ENCODE measurements at places on chromosomes 7 and 10.

- no peak for DNase-seq
Measured at GRCh38 chr7:88151119-88151790, 68.6 kb downstream of the SRI start.

- DNase-seq, result no peak
Measured at GRCh38 chr7:81577642-81578340, 192.1 kb downstream of the HGF start.

- DNase-seq, result no peak
Measured at GRCh38 chr7:50690541-50691011, 92.1 kb downstream of the GRB10 start.

DNA sequence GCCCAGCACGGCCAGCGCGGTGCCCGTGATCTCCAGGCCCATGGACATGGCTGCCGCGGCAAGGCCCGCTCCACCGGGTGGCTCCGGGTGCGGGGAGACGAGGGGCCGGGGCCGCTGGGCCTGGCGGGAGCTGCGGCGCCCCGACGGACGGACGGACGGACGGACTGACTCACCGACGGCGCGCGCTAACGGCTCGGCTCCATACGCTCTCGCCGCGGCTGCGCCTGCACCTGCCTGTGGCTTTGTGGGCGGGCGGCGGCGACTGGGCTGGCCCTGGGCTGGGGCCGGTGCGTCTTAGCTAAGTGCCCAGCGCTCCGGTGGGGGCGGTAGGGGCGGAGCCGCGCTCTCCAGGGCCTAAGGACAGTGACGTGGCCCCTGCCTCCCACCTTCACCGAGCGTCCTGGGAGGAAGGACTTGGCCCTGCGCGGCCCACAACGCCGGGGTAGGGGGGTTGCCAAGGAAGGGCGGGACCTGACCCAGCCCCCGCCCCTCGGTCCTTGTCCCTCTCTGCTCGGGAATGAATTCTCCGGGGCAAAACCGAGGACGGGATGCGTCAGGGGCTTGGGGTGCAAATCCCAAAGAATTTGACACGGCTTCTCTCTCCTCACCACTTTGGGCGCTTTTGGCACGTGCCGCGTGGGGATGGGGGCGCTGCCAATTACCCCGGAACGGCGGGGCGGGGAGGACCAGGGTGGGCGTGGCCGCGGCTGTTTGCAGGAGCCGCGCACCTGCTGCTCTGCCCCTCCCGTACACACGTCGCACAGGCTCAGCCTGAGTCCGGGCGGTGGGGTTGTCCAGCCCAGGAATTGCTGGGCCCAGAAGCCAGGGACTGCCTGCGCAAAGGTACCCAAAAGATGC lies at the start of gene CLDN3:
Gene CLDN3 (minus strand): TSS at position 269 of the 858 bp plus-strand sequence. CDS start 221 bp downstream, at position 48.
- peak; percentile 79 for DNase-seq

DNA sequence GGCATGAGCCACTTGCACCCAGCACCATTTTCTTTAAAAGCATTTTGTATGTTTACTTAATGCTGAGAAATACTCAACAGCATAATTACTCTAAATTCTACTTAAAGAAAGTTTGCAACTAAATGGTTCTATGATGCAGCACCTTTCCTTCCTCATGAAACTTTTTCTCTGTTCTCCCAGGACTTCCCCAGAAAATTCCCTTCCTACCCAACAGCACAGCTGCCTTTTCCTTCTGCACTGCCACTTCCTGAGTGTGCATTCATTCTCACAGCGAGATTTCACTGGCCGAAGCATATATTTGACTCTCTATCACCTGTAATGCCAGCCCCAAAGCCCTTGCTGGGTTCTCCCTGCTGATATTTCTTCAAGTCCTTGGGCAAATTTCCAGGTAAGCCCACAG lies 41.5 kb upstream of the DGKI start:
- DNase-seq, result no peak

DNA sequence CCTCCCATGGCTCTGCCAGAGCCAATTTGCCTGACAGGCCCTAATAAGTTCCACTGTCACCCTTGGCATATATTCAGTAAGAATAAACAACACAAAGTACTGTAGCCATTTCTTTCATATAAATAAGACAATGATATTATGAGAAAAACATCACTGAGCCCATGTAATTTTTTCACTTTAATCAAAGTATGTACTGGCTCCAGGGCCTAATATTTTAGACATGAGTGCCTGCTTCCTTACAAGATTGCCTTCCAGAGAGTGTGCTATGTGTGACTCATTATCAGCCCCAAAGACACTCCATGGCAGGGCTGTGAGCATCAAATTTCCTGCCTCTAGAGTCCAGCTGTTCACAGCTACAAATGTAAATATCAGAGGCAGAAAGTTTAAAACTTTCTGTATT lies 297.6 kb downstream of the LHFPL3 start:
- no peak for DNase-seq

DNA sequence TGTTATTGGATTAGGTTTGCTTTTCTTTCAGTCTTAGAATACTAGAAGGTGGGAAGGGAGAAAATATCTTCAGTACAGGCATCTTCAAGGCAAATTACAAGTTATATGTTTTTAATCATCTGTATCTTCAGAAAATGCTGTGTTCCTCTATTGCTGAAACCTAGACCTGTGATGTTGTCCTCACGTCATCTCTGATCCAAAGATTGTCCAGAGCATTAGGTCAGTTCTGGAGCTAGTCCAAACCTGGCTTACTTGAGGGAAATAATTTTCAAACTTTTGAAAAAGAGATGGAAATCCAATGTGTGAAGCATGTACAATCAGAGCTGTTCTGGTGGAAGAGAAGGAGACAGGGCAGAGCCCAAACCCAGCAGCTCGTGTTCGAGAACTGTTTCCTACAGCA lies 217.3 kb downstream of the ZEB1 start:
- DNase-seq, result no peak

DNA sequence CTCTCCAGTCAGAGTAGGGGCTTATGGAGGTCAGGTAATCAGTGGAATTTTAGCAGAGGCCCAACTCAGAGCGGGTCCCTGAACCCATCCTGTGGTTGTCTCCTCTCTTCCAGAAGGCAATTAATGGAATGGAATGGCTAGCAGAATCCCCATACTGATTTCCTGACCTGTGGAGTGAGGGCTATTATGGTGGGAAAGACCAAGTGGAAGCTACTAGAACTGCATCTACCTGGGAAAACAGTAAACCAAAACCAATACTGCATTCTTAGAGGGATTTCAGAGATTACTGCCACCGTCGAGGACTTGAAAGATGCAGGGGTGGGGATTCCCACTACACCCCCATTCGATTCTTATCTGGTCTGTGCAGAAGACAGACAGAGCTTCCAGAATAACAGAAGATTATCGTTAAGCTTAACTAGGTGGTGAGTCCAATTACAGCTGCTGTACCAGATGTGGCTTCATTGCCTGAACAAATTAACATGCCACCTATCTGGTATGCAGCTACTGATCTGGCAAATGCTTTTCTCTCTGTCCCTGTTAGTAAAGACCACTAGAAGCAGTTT lies 73.2 kb downstream of the LMBR1 start:
- DNase-seq, result no peak

DNA sequence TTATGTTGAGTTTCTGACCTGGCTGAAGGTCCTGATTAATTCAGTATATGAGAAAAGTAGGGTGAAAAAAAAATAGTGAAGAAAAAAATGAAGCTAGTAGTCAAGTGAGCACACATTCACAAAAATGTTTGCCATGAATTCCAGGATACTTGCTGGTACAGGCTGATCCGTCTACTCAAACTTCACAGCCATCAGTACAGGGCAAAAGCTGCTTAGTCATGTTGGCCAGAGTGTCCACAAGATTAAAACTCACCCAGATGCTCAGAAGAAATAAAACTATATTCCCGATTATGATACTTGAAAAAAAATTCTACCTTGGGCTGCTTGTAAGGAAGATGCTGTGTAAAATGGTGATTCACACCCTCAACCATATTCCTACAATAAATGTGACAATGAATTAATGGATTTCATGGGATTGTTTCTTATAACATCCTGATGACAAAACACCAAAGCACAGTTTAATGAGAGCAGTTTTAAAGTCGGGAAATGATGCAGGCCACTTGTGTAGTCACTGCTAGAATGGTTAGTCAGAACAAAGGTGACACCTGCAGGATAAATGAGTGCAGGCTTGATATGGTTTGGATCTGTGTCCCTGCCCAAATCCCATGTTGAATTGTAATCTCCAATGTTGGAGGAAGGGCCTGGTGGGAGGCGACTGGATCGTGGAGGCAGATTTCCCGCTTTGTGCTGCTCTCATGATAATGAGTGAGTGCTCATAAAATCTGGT lies 49.2 kb upstream of the ANKRD1 start:
- DNase-seq, result no peak

DNA sequence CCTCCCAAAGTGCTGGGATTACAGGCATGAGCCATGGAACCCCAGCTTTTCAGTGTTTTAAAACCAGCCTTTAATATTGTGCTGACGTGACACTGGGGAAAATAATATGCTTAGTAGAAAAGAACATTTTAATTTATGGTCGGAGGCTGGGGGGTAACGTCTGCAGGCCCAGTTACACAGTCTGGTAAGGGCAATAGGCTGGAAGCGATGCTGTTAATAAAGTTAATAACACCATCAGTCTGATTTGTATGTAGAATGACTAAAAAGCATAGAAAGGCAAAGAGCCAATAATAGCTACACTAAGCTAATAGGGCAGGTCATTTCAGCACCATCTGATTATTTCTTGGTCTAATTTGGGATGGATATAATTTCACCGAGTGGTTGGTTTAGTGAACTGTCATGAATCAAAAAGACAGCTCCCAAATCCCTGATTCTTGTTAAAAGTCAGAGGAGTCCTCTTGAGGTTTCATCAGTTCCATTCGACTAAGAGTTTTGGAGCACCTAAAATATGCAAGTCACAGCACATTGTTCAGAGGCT lies 192.9 kb downstream of the CAMK1D start:
- DNase-seq, result no peak

GRCh38 chr7:28135760-28136159 lies 44.8 kb downstream of the JAZF1 start:
- no peak for DNase-seq

GRCh38 chr10:53071505-53072125 lies 299.0 kb upstream of the MBL2 start:
- no peak for DNase-seq

GRCh38 chr7:105521027-105521716 lies 899 bp downstream of the PUS7 start:
- peak; percentile 55 for DNase-seq

GRCh38 chr7:71495828-71496227 lies 363.9 kb downstream of the GALNT17 start:
- DNase-seq, result no peak

DNA sequence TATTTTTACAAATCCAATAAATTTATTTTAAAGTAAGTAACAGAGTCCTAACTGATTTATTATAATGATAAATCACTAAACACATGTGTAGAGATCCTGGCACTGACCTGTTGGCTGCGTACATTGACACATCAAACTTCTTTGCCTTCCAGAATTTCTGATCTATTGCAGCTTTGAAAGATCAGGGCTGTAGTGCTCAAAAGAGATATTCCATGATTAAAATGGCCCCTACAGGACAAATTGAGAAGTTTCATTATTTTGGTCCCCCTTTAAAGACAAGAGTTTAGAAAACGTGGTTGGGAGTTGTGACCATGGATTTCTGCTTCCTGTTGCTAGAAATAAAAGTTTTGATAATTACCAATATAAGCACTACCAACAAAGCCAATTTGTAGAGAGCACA lies 87.7 kb upstream of the PDK4 start:
- no peak for DNase-seq

GRCh38 chr7:158270856-158271413 lies 316.7 kb downstream of the PTPRN2 start:
- DNase-seq, result no peak

GRCh38 chr10:51014680-51015389 lies 59.5 kb upstream of the PRKG1 start:
- peak; percentile 52 for DNase-seq

DNA sequence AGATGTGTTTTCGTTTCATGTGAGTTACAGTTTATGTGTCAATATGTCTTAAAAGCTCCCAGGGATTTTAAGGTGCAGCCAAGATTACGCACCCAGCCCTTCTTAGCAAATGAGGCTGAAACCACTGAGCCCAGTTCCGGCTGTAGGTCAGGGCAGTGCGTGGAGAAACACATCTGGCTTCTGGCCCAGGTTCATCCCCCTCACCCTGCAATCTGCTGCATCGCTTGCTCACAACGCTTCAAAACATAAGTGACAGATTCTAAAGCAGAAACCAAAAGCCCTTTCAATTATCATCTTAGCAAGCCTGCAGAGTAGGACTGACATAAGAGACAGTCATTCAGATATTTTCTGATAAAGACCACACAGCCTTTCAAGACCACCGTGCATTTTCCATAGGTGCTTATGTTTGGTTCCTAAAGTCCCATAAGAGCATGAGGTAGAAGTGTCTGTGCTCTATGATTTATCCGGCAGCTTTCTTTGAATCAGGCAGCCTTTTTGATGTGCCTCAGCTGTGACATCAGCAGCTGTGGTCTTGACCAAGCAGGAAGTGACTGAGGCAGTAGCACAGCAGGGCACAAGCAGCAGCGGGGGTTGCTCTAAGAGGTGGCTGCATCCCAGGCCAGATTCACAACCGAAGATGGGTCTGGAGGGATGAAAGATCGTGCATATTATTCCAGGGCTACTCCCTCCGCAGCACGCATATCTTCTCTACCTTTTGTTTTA lies 72.1 kb upstream of the LYZL2 start:
- DNase-seq, result no peak

DNA sequence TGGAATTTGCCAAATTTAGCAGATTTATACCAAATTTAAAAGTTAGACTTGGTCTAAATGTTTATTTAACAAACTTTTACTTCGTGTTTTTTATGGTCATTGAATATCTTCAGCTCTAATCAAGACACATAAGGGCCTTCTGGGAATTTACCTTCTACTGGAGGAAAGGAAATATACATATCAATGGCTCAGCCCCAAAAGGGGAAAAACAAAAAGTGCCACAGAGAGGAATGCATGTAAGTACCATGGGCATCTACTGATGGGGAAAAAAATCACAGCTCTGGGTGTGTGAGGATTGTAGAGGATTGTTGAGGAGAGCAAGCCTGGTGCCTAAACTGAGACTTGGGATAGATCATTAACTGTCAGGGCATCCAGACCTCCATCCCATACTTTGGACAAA lies 260.3 kb downstream of the SORCS1 start:
- no peak for DNase-seq

DNA sequence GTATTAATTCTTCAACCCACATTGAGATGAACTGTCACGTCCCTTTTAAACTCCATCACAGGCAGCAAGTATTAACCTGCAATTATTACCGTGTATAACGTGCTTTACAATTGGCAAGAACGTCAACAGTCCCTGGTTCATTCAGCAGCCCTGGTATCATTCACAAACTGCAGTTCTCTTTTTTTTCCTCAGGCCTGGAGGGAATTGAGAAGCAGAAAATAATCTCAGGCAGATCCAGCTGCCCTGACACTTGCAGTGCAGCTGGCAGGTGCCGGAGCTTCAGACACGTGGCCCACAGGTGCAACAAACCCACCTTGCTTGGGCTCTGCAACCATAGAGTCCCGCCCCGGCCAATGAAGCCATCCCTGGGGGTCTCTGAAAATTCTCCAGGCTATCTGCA lies 137.3 kb downstream of the PLXNA4 start:
- no peak for DNase-seq

DNA sequence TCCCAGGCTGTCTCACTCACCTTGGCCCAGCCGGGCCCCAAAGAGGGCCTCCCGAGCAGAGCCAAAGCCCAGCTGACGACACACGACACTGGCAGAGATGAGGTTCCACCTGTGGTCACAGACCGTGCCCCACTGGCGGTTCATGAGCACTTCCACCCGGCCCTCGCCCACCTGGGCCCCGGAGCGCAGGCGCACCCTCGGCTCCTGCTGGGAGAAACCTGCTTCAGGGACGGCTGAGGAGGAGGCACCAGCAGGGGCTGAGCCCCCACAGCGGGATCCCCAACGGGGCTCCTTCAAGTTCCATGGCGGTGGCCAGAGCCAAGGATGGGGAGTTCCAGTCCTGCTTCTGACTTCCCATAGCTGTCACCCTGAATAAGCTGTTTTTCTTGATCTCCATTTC lies 10.0 kb downstream of the LOXL4 start:
- no peak for DNase-seq

- DNase-seq, result no peak
Measured at GRCh38 chr10:9709849-9710248, 1307.8 kb upstream of the CELF2 start.
